ENCODE measurements at places on chromosomes 5 and 9. TPM values are rescaled to one million over a fixed set of nuclear protein-coding genes. Genes with fewer than 3 reads are reported as not detected.

Gene RAD1
- 12.2 TPM for polyA plus RNA-seq

Gene NPR2
- 9.2 TPM for polyA plus RNA-seq

Gene DDX4
- 0.07 TPM for polyA plus RNA-seq

Gene CATSPER3
- polyA plus RNA-seq, result 1.3 TPM

Gene PCDHA12
- polyA plus RNA-seq, result not detected

Gene DMRT3
- not detected for polyA plus RNA-seq

Gene CDH9
- not detected for polyA plus RNA-seq

Gene AOPEP
- polyA plus RNA-seq, result 5.1 TPM

GRCh38 chr9:9973062-9973461, 639.7 kb downstream of the PTPRD start:
- no peak overlapping the region for H3K4me3 ChIP-seq
- H3K27me3 ChIP-seq, result no peaks in the 10 kb centered on the region
- H3K27ac ChIP-seq, result no peak overlapping the region
- no peak for DNase-seq

DNA sequence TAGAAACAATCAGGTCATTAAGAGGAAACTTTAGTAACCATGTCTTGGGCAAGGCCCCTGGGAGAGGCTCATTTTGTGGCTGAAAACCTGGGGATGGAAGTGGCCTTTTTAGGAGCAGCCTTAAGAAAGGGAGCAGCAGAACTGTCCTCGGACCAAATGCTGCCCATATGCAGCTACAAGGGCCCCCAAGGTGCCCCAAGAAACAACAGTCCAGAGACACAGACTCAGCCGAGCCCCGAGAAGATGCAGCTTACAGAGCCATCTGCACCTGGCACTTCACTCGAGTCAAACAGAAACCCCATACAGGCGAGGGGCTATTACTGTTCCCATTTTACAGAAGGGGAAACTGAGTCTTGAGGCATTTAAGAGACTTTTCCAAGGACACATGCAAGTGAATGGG, 58.0 kb downstream of the COL23A1 start:
- H3K36me3 ChIP-seq, result no peaks in the 10 kb centered on the region
- no peaks in the 10 kb centered on the region for H3K4me1 ChIP-seq
- peaks cover 4% of the 10 kb centered on the region for H3K27me3 ChIP-seq
- DNase-seq, result no peak

DNA sequence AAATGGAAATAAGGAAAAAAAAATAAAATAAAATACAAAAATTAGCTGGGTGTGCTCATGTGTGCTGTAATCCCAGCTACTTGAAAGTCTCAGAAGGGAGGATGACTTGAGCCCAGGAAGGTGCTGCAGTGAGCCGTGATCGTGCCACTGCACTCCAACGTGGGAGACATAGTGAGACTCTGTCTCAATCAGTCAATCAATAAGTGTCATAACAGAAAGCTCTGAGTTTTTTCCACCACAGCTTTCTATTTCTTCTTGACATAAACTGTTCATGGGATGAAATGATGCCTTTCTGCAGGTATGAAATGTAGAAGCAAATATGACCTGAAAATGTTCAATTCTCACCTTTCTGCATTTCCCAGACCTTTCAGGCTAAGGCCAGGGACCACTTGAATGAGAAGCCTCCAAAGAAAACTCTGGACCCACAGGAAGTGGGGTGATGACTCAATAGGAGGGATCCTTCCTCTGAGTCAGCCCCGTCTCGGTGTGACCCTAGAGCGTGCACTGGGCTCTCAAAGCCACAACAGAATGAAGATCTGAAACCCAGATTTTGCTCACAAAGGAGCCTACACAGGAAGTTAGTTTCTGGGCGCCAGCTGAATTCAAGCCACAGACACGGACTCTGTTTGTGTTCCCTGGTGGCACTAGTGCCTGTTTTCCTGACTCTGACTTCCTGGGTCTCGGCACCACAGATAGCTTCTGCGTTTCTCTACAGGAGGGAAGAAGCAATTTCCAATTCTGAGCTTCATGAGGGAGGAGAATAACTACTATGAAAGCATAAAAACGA, 62.0 kb downstream of the ANKH start:
- H3K4me3 ChIP-seq, result peak overlapping the region; percentile 43
- DNase-seq, result peak; percentile 75
- H3K36me3 ChIP-seq, result no peaks in the 10 kb centered on the region
- H3K27me3 ChIP-seq, result no peaks in the 10 kb centered on the region
- H3K27ac ChIP-seq, result peak overlapping the region; percentile 75

DNA sequence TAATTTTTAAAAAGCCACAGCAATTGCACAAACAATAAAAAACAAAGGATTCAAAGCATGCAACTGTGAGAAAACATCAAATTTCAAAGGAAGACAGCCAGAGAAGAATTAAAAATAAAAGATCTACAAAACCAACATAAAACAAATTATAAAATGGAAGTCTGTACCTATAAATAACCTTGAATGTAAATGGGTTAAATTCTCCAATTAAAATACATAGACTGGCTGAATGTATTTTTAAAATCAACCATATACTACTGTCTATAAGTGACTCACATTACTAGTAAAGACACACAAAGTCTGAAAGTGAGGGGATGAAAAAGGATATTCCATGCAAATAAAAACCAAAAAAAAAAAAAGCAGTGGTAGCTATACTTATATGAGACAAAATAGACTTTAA, 33.7 kb downstream of the BTNL8 start:
- peaks cover 8% of the 10 kb centered on the region for H3K27me3 ChIP-seq
- H3K36me3 ChIP-seq, result no peaks in the 10 kb centered on the region
- DNase-seq, result no peak
- H3K4me1 ChIP-seq, result no peaks in the 10 kb centered on the region
- no peak overlapping the region for H3K27ac ChIP-seq
- H3K4me3 ChIP-seq, result no peak overlapping the region

- H3K4me1 ChIP-seq, result no peaks in the 10 kb centered on the region
- no peak overlapping the region for H3K4me3 ChIP-seq
- no peaks in the 10 kb centered on the region for H3K27me3 ChIP-seq
- DNase-seq, result no peak
- H3K27ac ChIP-seq, result no peak overlapping the region
- H3K36me3 ChIP-seq, result no peaks in the 10 kb centered on the region
Observed at GRCh38 chr9:129185991-129186390, 7.9 kb upstream of the IER5L start.

- no peaks in the 10 kb centered on the region for H3K27me3 ChIP-seq
- no peak overlapping the region for H3K4me3 ChIP-seq
- DNase-seq, result no peak
- no peaks in the 10 kb centered on the region for H3K36me3 ChIP-seq
- H3K4me1 ChIP-seq, result no peaks in the 10 kb centered on the region
Observed at GRCh38 chr9:106717686-106718085, 145.3 kb upstream of the ZNF462 start.

- no peak for DNase-seq
- no peaks in the 10 kb centered on the region for H3K27me3 ChIP-seq
- no peak overlapping the region for H3K27ac ChIP-seq
- no peak overlapping the region for H3K4me3 ChIP-seq
- no peaks in the 10 kb centered on the region for H3K36me3 ChIP-seq
- no peaks in the 10 kb centered on the region for H3K4me1 ChIP-seq
Observed at GRCh38 chr5:21125238-21125983, 1137.4 kb upstream of the CDH18 start.

GRCh38 chr9:108273988-108274387, 581.8 kb downstream of the ACTL7B start:
- no peak overlapping the region for H3K4me3 ChIP-seq
- peaks cover 3% of the 10 kb centered on the region for H3K4me1 ChIP-seq
- H3K27me3 ChIP-seq, result no peaks in the 10 kb centered on the region
- no peak overlapping the region for H3K27ac ChIP-seq

- no peaks in the 10 kb centered on the region for H3K27me3 ChIP-seq
- H3K4me1 ChIP-seq, result no peaks in the 10 kb centered on the region
- no peak for DNase-seq
- H3K27ac ChIP-seq, result no peak overlapping the region
- no peaks in the 10 kb centered on the region for H3K36me3 ChIP-seq
Observed at GRCh38 chr5:180117000-180117725, 45.6 kb upstream of the RNF130 start.

- DNase-seq, result no peak
- H3K27me3 ChIP-seq, result no peaks in the 10 kb centered on the region
- H3K36me3 ChIP-seq, result no peaks in the 10 kb centered on the region
- no peak overlapping the region for H3K27ac ChIP-seq
- peaks cover 5% of the 10 kb centered on the region for H3K4me1 ChIP-seq
Observed at GRCh38 chr9:95125652-95126051, 191.9 kb downstream of the FANCC start.

- no peaks in the 10 kb centered on the region for H3K4me1 ChIP-seq
- no peaks in the 10 kb centered on the region for H3K27me3 ChIP-seq
- no peak for DNase-seq
Observed at GRCh38 chr9:136044207-136044970, 50.7 kb downstream of the NACC2 start.

DNA sequence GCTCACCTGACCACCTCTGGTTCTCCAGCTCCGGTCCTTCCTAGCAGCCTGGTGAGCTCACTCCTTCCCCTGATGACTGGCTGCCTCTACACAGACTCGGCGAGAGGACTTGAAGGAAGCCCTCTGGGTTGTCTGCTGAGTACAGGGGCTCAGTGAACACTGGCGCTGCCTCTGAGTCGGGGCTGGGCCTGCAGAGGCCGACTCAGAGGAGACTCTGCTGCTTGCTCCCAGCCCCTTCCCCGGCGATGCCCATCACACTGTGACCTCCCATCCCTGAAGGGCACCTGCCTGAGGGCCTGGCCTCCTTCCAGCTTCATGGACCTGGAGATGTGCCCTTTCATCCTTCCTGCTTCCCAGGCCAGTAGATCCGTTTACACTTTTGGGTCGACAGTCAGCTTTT, 22.0 kb downstream of the CRB2 start:
- H3K27ac ChIP-seq, result no peak overlapping the region
- no peak overlapping the region for H3K4me3 ChIP-seq
- DNase-seq, result no peak

GRCh38 chr5:74389531-74390305, 250.8 kb downstream of the ENC1 start:
- no peaks in the 10 kb centered on the region for H3K27me3 ChIP-seq
- no peak overlapping the region for H3K4me3 ChIP-seq
- DNase-seq, result no peak
- no peak overlapping the region for H3K27ac ChIP-seq

DNA sequence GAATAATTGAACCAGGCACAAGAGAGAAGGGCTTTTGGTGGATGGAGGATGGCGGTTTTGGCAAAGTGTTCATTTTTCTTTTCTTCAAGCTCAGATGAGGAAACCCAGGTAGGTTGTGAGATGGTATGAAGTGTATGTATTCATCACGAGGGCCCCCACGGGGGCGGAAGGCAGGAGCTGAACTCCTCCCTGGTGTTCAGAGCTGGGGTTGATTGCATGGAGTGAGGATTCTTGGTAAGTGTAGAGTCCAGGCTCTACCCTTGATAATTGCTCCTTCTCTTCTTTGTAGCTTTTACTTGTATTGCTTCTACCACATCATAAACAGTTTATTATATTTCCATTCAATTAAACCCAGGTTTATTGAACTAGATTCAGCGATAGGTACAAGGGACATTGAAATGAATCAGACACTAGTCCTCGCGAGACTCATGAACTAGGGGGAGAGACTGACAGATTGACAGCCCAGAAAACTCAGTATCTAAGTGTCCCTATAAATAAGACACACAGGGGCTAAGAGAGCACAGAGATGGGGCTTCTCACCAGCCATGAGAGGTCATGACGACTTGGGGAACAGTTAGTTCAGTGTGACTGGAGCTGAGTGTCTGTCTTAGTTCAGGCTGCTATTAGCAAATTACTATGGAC, 116.7 kb upstream of the KLF4 start:
- no peaks in the 10 kb centered on the region for H3K36me3 ChIP-seq
- H3K27me3 ChIP-seq, result no peaks in the 10 kb centered on the region
- no peak overlapping the region for H3K27ac ChIP-seq
- no peak overlapping the region for H3K4me3 ChIP-seq

GRCh38 chr5:73630765-73631164, 4.8 kb downstream of the ARHGEF28 start:
- H3K27me3 ChIP-seq, result peaks cover 8% of the 10 kb centered on the region
- DNase-seq, result no peak
- no peaks in the 10 kb centered on the region for H3K4me1 ChIP-seq
- no peak overlapping the region for H3K27ac ChIP-seq

- H3K27me3 ChIP-seq, result no peaks in the 10 kb centered on the region
- H3K36me3 ChIP-seq, result peaks cover 43% of the 10 kb centered on the region
- no peak overlapping the region for H3K27ac ChIP-seq
- DNase-seq, result no peak
- H3K4me1 ChIP-seq, result peaks cover 24% of the 10 kb centered on the region
Observed at GRCh38 chr9:104858846-104859245, 69.1 kb downstream of the ABCA1 start.

DNA sequence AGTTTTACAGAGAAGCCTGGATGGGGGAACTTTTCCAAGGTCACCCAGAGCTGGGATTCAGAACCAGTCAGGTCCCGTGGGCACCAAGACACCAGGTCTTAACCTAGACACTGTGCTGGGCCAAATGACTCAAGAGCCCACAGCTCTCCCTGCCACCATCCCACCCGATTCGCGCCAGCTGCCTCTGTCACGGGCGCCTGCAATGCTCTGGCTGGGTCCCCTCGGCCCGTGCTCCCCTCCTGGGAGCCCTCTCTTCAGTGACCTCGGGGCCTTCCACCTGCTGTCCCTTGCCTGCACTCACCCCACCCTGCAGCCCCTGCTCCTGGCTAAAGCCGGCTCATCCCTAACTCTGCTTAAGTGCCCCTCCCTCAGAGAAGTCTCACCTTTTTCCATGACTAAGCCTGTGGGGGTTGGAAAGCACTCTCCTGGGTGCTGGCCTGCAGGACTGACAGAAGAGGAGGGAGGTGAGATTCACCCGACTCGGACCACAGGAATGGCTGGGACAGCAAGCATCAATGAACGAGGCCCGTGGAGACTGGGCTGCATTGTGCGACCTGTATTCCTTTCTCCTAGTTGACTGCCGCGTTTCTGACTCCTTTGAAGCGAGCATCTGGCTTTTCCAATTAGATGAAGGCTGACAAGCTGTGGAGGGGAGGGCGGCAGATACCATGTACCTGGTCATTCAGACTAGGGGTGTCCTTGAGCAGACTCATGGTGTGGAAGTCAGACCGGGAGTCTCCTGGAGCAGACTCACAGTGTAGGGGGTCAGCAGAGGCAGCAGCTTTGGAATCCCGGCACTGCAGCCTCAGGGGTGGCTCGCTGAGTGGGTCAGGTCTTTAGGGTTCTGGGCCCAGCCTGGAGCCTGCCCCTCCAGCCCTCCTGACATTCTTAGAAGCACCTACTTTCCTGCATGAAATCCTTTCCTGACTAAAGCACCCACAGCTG, 5.8 kb upstream of the IL4 start:
- H3K4me3 ChIP-seq, result no peak overlapping the region
- H3K36me3 ChIP-seq, result no peaks in the 10 kb centered on the region
- peaks cover 3% of the 10 kb centered on the region for H3K27me3 ChIP-seq
- DNase-seq, result no peak
- H3K27ac ChIP-seq, result no peak overlapping the region

DNA sequence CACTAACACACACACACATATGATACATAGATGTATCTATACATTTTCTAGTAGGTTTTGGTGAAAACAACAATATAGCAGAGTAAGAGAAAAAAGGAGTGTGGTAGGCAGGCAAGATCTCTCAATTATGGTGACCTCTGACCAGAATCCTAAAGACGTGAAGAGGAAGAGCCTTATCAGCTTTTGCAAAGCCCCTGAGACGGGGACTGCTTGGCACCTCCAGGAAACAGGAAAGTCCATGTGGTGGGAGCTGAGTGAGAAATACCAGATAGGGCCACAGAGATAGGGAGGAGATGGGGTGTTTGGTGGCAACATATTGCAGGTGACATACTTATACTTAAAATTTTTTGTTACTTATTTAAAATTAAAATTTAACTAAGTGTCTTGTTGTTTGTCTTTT, 39.9 kb upstream of the CTXN3 start:
- no peak for DNase-seq
- no peak overlapping the region for H3K27ac ChIP-seq
- no peaks in the 10 kb centered on the region for H3K4me1 ChIP-seq
- H3K27me3 ChIP-seq, result no peaks in the 10 kb centered on the region

Measured in B cell (primary cell).